K562 (cell line): ENCODE measurements at places on chromosomes 7 and 10. TPM values are rescaled to one million over a fixed set of nuclear protein-coding genes. Genes with fewer than 3 reads are reported as not detected.

DNA sequence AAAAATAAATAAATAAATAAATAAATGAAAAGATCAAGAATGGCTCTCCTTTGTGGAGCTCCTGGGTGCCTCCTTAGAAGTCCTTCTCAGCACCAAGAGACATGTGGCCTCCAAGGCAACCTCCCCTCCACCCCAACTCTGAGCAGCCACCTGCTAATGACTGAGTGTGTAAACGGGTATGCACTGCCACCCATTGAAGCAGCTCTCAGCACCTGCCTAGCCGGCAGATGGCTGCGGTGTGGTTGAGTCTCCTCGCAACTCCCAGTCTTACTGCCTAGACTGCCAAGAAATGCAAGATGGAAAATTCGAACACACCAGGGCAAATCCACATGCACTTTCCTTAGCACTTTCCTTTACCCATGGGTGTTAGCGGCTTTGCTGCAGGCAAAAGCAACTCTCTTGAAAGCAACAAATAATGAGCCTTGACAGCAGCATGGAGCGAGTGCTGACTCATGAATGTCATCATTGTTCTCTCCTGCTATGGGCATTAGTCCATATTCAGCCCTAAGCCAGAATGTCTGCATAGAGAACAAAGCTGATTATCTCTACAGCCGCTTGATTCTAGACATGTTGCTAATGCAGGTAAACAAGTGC lies 913.9 kb upstream of the AUTS2 start:
- no peak overlapping the region for H3K27ac ChIP-seq
- no peak for DNase-seq
- H3K4me3 ChIP-seq: no peak overlapping the region
- no peaks in the 10 kb centered on the region for H3K36me3 ChIP-seq
- no peaks in the 10 kb centered on the region for H3K4me1 ChIP-seq

The SUPV3L1 gene
- 92.6 and 103 TPM in 2 replicates for total RNA-seq

The CALY gene
- total RNA-seq: not detected in 2 replicates

DNA sequence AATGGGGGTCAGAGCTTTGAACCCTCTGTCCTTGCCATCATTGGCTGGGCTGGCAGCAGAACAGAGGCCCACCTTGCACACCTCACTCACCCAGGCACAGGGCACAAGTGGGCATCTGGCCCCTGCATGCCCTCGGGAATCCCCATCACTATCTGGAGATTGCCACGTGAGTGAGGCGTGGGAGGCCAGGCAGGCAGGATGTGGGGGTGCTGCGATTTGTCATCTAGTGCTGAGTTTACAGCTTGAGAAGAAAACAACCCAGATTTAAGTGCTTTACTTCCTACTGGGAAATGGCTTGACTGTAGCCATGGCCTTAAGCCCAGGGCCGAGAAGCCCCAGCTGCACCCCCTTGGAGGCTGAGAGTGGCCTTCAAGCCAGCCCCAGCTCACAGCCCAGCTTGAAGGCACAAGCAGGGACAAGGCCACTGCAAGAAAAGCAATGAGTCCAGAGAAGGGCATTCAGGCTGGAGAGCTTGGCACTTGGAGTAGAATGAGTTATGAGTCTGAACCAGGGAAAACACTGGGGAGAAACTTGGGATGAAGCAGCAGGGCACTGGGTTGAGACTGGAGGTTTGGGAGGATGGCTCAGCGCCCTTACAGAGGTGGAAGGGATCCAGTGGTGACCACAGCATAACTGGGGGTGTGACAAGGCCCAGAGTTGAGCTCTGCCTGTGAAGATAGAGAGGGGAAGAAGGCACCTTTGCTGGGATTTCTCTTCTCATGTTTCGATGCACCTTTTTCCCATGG lies 123.0 kb downstream of the CXCL12 start:
- no peak overlapping the region for H3K4me3 ChIP-seq
- H3K27ac ChIP-seq: no peak overlapping the region
- H3K4me1 ChIP-seq: no peaks in the 10 kb centered on the region
- peaks cover 29% of the 10 kb centered on the region for H3K27me3 ChIP-seq
- DNase-seq: no peak

The LIPM gene
- total RNA-seq: not detected in 2 replicates

DNA sequence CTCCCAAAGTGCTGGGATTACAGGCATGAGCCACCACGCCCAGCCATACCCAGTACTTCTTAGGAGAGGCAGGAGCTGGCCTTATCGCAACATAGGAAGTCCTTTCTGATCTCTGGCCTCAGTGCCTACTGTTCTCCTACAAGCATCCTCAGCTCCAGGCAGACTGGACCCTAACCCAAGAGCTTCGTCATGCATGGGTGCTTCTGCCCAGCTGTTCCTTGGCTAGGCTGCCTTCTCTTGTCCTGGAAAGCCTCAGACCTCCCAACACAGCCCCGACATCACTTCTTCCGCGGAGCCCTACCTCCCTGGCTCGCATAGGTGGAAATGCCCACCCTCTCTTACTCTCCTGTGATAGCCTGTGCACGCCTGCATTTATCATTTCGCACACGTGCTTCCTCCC lies 15.8 kb downstream of the BCL7B start:
- H3K4me1 ChIP-seq: peaks cover 4% of the 10 kb centered on the region; the same call in 1 of the 2 replicates
- H3K27me3 ChIP-seq: no peaks in the 10 kb centered on the region
- no peak overlapping the region for H3K27ac ChIP-seq
- no peak for DNase-seq
- peaks cover 83% of the 10 kb centered on the region; the same call in 2 of the 3 replicates for H3K36me3 ChIP-seq

- peaks cover 23% of the 10 kb centered on the region for H3K27me3 ChIP-seq
- H3K4me3 ChIP-seq: no peak overlapping the region
- no peak for DNase-seq
- H3K27ac ChIP-seq: no peak overlapping the region
- H3K4me1 ChIP-seq: no peaks in the 10 kb centered on the region
These were observed 339.1 kb upstream of the NPVF start for GRCh38 chr7:25567430-25567829.

GRCh38 chr10:78696791-78697395 lies 371.9 kb upstream of the ZMIZ1 start:
- H3K27ac ChIP-seq: no peak overlapping the region
- peaks cover 32% of the 10 kb centered on the region for H3K27me3 ChIP-seq
- H3K4me3 ChIP-seq: no peak overlapping the region
- DNase-seq: no peak

DNA sequence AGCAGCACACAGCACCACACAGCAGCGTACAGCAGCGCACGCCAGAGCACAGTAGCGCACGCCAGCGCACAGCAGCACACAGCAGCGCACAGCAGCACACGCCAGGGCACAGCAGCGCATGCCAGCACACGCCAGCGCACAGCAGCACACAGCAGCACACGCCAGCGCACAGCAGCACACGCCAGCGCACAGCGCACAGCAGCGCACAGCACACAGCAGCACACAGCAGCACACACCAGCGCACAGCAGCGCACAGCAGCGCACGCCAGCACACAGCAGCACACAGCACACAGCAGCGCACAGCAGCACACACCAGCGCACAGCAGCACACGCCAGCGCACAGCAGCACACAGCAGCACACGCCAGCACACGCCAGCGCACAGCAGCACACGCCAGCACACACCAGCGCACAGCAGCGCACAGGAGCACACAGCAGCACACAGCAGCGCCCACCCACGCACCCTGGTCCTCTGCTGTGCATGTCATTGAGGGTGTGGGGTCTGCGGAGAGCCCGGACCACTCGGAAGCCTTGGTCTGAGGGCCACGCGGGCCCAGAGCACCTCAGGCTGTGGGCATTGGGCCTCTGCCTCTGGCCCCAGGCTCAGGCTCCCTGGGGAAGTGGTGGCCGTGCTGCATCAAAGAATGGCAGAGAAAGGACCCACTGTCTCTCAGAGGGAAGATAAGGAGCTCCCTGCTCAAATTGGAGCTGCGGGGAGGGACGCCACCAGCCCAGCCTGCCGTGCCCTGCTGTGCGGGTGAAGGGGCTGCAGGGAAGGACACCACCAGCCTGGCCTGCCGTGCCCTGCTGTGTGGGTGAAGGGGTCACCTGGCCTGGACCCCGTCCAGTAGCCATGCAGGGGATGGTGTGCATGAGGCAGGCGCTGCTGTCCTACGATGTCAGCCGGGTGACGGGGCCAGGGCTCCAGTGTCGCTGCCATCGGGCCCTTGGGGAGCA lies 27.5 kb upstream of the GPR146 start:
- H3K27me3 ChIP-seq: no peaks in the 10 kb centered on the region
- DNase-seq: no peak
- peaks cover 24% of the 10 kb centered on the region; the same call in 2 of the 3 replicates for H3K36me3 ChIP-seq
- no peak overlapping the region for H3K27ac ChIP-seq
- no peak overlapping the region for H3K4me3 ChIP-seq

- H3K4me1 ChIP-seq: peaks cover 24% of the 10 kb centered on the region
- no peak for DNase-seq
- no peak overlapping the region for H3K27ac ChIP-seq
- no peak overlapping the region for H3K4me3 ChIP-seq
- H3K27me3 ChIP-seq: no peaks in the 10 kb centered on the region
These were observed 77.9 kb downstream of the CCDC71L start for GRCh38 chr7:106583100-106583499.

DNA sequence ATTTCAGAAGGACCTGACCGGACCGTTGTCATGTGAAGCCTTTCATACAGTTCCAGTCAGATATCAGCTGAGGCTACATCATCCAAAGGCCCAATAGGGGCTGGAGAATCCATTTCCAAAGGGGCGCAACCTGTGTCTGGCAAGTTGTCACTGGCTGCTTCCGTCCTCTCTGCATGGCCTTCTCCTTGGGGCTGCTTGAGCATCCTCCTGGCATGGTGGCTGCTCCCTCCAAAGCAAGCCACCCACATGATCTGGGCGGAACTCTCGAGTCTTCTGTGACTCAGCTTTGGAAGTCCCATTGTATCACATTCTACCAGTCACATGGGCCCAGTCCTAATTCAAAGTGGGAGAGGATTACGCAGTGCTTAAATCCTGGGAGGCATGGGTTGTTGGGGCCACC lies 207.0 kb upstream of the SHH start:
- DNase-seq: no peak
- no peaks in the 10 kb centered on the region for H3K36me3 ChIP-seq

- no peaks in the 10 kb centered on the region for H3K27me3 ChIP-seq
- H3K27ac ChIP-seq: no peak overlapping the region
- H3K4me1 ChIP-seq: no peaks in the 10 kb centered on the region; the same call in 1 of the 2 replicates
- no peak for DNase-seq
These were observed 21.3 kb upstream of the ANKRD2 start for GRCh38 chr10:97551271-97551670.

DNA sequence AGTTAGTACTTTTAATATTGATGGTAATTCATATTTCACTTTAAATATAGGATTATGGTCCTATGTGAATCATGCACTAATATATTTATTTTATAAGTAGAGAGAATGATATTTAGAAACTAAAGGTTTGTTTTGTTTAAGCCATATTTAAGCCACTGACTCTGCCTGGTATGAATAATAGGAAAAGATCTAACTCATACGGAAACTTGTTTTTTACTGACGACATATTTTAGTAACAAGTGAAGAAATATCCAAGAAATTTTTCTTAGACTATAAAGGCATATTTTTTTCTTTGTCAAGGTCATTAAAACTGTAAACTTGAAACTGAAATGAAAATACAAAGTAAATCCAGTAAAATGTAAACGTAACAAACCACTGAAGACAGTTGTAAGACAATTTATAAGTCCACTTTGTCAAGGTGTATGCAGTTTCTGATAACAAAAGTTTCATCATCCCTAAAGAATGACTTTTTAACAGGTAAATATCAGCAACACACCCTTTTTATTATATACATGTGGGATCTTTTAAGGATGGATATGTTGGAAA lies 147.1 kb downstream of the PHF14 start:
- H3K36me3 ChIP-seq: peaks cover 8% of the 10 kb centered on the region; the same call in 2 of the 3 replicates
- no peak overlapping the region for H3K27ac ChIP-seq
- H3K4me1 ChIP-seq: no peaks in the 10 kb centered on the region
- H3K27me3 ChIP-seq: no peaks in the 10 kb centered on the region

DNA sequence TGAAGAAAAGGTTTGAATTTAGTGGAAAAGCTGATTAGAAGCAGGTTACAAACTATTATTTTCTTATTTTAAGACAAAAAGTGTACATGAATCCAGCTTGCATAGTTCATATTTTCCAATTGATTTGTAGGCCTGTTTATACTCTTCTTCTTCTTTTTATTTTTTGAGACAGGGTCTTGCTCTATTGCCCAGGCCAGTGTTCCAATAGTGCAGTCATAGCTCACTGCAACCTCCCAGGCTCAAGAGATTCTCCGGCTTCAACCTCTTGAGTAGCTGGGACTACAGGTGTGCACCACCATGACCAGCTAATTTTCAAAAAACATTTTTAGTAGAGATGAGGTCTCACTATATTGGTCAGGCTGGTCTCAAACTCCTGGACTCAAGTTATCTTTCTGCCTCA lies 45.0 kb downstream of the ARL4A start:
- H3K36me3 ChIP-seq: no peaks in the 10 kb centered on the region
- no peaks in the 10 kb centered on the region for H3K27me3 ChIP-seq
- H3K27ac ChIP-seq: peak overlapping the region; percentile 95
- no peak for DNase-seq
- H3K4me3 ChIP-seq: no peak overlapping the region

The CASP7 gene
- total RNA-seq: 9.0 and 9.2 TPM in 2 replicates

The CCDC71L gene
- 96.1 and 108 TPM in 2 replicates for total RNA-seq

- no peaks in the 10 kb centered on the region for H3K36me3 ChIP-seq
- no peak overlapping the region for H3K4me3 ChIP-seq
- no peak overlapping the region for H3K27ac ChIP-seq
- H3K4me1 ChIP-seq: no peaks in the 10 kb centered on the region
- no peaks in the 10 kb centered on the region for H3K27me3 ChIP-seq
- no peak for DNase-seq
These were observed 117.5 kb upstream of the HGF start for GRCh38 chr7:81887098-81888090.

DNA sequence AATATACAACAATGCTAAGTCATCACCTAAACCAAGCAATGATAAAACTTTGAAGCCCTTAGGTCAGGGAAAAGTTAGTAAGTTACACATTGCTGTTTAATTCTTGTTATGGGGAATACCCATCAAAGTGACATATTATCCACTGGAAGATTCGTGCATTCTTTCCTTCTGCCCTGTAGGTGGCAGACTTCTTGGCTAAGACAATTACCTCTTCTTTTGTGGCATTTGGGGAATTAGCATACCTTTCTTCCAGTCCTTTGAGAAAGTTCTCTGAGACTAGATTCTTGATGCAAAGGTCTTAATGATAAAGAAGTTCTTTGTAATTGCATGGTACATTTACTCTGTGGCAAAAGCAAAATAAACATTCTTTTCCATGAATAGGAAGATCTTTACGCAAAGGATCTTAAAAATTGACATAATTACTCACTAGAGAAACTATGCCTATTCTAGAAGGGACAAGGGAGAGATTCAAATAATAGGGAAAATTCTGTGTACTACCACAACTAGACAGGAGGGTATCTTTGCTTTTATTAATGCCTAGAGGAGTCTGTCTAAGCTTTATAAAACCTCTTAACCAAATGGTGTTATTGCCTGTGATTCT lies 395.9 kb downstream of the GRM8 start:
- no peak overlapping the region for H3K4me3 ChIP-seq
- no peak overlapping the region for H3K27ac ChIP-seq
- no peaks in the 10 kb centered on the region for H3K4me1 ChIP-seq
- DNase-seq: peak; percentile 15

The CRTAC1 gene
- total RNA-seq: 0.09 TPM in 1 of 2 replicates, not detected in the other
